A172 (cell line): ENCODE measurements at places on chromosomes 4 and X.

- DNase-seq, result no peak
Observed at GRCh38 chr4:174260099-174260498, 23.4 kb downstream of the FBXO8 start.

DNA sequence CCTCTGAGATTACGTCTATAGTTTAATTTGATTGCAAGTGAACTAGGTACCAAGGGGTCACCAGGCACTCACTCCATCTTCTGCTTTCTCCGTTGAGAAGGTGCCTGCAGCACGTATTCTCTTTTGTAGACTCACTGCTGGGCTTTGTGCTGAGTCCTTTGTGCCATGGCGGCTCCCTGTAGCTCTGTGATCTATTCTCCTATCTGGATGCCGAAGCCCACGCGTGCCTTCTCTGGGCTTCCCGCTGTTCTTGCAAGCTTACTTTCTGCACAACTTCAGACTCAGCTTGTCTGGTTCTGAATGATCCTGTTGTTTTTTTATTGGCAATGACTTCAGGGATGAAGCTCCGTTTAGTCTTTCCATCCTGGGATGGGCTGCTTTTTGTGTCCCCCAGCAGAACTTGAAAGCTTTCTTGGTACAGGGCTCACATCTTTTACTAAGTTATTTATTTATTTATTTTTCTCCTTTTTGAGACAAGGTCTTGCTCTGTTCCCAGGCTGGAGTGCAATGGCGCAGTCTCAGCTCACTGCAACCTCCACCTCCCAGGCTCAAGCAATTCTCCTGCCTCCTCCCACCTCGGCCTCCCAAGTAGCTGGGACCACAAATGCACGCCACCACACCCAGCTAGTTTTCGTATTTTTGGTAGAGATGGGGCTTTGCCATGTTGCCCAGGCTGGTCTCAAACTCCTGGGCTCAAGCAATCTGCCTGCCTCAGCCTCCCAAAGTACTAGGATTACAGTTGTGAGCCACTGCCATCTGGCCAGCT lies 100.9 kb upstream of the NKX1-1 start:
- no peak for DNase-seq

DNA sequence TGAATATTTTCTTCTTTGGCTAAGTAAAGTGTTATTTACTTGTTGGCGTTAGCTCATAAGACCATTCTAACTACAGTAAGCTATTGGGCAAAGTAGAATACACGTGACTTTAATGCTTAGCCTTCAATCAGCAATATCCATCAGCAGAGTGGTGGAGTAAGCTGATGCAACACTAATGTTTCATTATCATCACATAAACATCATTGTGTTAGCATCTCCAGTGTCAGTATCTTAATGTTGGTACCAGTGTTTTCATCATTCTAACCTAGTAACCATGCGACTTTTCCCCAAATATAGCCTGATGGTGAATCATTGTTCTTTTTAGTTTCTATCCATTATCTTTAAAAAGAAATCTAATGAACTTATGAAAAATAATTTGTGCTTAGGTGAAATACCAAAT lies 48.5 kb downstream of the APOOL start:
- no peak for DNase-seq

DNA sequence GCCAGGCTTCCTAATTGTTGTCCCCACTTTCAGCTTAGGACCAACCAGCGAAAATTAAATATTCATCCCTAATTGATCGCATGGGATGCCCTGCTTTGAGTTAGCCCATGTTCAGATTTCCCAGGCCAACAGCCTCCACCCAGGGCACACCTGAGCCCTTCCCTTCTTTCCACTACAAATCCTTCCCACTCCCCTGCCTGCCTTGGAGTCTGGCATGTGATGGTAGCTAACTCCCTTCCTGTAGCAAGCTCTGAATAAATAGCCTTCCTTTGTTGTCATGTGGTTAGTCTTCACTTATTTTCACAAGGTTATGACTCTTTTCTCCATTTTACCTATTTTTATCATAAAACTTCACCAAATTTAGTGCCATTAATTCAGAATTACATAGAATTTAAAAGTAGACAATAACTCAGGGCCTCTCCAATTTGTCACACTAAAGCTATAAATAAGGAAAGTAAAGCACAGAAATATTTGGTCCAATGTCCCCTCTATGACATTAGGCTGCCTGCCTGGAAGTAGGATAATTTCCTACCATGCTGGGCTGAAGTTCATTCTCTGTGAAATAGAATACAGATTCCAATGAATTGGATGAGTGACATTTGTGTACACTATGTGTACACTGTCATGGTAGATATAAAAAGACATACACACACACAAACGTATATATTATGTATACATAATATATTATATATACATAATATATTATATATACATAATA lies 166.4 kb upstream of the CPEB2 start:
- DNase-seq, result no peak

DNA sequence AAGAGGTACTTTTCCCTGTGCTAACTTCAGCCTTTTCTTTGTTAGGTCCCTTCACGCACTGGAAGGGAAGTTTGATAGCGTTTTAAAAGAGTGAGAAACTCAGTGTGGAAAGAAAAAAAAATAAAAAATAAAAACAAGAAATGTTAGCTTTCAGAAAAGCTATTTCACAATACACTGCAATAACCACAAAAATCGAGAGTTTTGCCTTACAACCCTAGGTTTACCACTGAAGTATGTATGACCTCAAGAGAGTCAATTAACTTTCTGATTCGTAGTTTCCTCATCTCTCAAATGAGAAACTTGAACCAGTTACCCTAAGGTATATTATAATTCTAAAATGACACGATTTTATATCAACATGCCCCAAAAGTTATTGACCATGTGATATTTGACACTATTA lies 93.9 kb upstream of the JADE1 start:
- DNase-seq, result no peak

- no peak for DNase-seq
Observed at GRCh38 chr4:134529629-134530028, 328.0 kb upstream of the PABPC4L start.

GRCh38 chr4:174663216-174663615 lies 140.9 kb upstream of the HPGD start:
- peak; percentile 13 for DNase-seq

DNA sequence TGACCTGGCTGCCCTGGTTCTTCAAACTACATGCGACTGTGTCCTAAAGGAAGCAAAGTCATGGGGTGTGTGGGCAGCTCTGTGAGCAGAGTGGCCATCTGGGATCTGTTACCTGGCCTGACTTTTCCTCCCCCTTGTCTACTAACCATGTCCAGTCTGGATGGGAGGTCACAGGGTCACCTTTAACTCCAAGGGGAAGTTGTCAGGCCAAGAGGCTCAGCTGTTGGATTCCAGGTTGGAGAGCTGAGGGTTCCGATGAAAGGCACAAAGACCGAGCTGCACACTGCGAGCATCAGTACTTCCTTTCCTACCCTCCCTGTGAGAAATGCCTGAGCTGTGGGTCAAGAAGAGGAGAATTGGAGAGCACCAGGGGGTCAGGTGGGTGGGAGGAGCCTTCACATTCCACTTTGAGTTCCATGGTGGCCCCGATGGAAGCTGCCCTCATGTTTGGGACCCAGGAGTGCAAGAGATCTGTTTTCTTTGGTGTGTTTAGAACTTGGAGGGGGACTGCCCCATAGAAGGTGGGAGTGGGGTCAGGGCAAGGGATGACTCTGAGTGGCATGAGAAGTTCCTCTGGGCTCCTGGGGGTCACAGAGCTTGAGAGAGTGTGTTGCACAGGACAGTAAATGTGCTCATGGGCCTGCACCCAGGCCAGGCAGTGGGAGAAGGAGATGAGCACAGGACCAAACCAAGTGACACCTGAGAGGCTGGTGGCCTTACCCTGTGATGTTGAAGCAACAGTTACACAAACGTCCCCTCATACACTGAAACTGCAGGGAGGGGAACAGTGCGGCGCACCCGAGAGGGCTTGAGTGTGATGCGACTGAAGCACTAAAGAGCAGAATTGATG lies 36.2 kb downstream of the RGS12 start:
- no peak for DNase-seq

DNA sequence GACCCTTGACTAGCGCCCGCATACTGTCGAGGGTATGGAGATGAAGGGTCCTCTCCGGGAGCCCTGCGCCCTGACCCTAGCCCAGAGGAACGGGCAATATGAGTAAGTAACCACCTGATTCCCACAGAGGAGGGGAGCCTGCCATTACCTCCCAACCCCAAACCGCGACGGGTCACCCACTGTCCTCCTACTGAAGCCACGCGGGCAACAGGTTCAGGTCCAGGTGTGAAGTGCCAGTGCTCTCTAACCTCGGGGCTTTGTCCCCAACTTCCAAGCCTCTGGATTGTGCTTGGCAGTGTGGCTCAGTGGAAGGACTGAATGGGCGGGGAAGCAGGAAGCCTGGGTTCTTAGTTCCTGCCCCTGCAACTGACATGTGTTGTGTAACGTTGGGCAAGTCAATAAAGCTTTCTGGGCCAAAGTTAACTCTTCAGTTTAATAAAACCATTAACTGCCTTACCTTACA lies 694 bp downstream of the OCRL start:
- no peak for DNase-seq

DNA sequence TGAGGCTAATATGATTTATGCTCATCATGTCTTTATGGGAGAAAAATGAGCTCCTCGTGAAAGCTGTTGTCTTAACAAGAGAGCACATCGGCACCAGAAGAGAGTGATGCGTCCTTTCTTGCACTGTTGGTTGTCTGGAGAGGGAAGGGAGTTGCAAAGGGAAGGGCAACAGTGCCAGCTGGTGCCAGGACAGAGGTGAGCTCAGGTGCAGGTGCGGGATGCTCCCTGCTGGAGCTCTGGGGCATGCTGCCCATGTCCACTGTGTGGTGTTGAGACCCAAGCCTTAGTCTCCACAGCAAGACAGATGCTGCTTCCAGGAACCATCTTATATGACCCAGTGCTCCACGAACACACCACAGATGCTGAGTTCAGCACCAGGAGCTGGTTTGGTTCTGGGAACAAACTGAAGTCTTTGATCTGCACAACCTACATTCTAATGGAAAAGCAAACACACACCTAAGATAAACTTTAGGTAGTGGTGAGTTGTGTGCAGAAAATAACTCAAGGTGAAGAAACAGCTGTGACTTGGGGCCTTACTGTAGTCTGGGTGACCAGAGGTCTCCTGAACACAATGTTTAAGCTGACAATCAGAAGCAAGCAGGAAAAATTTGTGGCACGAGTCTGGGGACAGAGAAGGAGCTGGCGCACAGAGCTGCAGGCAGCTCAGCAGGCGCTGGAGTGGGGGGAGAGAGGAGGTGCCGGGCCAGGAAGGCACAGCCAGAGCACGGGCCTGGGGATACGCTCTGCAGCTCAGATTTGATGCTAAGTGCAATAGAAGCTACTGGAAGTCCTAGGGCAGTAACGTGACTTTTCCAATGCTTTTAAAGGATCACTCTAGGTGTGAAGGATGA lies 73.2 kb downstream of the HAUS3 start:
- DNase-seq, result no peak
